ENCODE measurements at places on chromosomes 6 and 20. TPM values are rescaled to one million over a fixed set of nuclear protein-coding genes. Genes with fewer than 3 reads are reported as not detected.

The PEX3 gene
- total RNA-seq = 4.4 TPM

The BYSL gene
- total RNA-seq = 13.5 TPM

The THBS2 gene
- 8.9 TPM for total RNA-seq

The ZNF334 gene
- total RNA-seq = 13.8 TPM

The DEFB110 gene
- total RNA-seq = not detected

GRCh38 chr6:75089921-75090320 lies 115.9 kb downstream of the COL12A1 start:
- H3K27me3 ChIP-seq = no peaks in the 10 kb centered on the region
- no peaks in the 10 kb centered on the region for H3K36me3 ChIP-seq
- no peak overlapping the region for H3K27ac ChIP-seq
- DNase-seq = no peak
- no peak overlapping the region for H3K4me3 ChIP-seq

GRCh38 chr20:59668926-59669850 lies 64.8 kb downstream of the PHACTR3 start:
- no peaks in the 10 kb centered on the region for H3K36me3 ChIP-seq
- no peaks in the 10 kb centered on the region for H3K27me3 ChIP-seq
- no peaks in the 10 kb centered on the region for H3K4me1 ChIP-seq
- H3K27ac ChIP-seq = no peak overlapping the region
- DNase-seq = no peak

GRCh38 chr20:12715371-12715770 lies 293.4 kb upstream of the SPTLC3 start:
- no peak overlapping the region for H3K4me3 ChIP-seq
- no peaks in the 10 kb centered on the region for H3K4me1 ChIP-seq
- no peaks in the 10 kb centered on the region for H3K36me3 ChIP-seq
- DNase-seq = no peak
- no peak overlapping the region for H3K27ac ChIP-seq

DNA sequence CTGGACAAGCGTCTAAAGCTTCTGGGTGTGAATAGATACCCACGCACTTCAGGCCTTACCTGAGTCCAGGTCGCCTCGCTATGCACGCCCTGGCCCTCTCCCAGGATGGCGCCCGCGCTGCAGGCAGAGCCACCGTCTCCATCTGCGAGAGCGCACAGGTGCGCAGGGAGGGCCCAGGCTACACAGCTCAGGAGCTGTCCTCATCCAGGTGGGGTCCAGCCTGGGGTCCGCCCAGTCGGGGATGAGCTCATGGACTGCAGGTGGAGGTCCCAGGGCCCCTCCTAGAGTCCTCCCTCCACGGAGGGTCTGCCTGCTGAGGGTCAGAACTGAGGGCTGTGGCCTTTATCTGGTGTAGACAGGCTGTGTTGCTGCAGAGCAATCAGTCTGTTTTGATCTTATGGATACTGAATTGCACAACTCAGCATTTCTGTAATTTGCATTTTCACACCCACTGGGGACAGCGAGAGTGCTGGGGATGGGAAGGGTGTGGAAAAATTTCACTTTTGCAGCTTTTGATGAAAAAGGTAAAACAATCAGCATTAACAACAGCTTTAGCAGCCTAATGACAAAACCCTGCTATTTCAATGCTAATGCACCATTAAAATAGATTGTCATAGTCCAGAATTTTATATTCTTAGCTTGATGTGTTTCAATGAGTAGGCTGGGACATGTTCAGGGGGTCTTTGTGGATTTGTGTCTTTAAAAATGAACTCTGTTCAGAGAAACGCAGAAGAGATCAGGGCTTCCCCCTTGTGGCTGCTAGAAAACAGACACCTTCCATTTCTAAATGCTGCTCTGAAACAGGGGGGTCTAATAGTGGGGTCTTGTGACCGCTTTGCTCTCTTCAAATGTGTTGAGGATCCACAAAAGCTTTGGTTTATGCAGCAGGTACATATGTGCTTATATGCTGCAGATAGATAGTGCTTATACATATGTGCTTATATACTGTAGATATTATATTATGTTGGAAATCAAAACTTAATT lies 77.8 kb upstream of the PHACTR3 start:
- no peaks in the 10 kb centered on the region for H3K27me3 ChIP-seq
- H3K4me1 ChIP-seq = no peaks in the 10 kb centered on the region
- H3K4me3 ChIP-seq = no peak overlapping the region
- no peak for DNase-seq

DNA sequence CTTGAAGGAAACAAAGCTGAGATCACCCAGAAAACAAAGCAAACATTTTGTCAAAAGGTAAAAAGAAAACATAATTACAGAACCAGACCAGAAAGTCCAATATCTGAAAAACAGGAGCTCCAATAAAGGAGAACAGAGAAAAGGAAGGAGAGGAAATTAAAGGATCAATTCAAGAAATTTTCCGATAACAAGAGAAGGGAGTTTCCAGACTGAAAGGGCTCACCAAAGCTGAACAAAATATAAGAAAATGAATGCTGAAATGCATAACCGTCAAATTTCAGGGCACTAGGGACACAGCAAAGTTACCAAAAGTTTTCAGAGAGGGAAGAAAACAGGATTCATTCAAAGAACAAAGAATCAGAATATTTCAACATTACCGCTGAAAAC lies 23.9 kb downstream of the ILRUN start:
- H3K27me3 ChIP-seq = no peaks in the 10 kb centered on the region
- no peaks in the 10 kb centered on the region for H3K36me3 ChIP-seq
- peaks cover 44% of the 10 kb centered on the region for H3K4me1 ChIP-seq
- no peak overlapping the region for H3K27ac ChIP-seq
- H3K4me3 ChIP-seq = no peak overlapping the region
- DNase-seq = no peak

GRCh38 chr6:149834513-149835481 lies 29.4 kb downstream of the LRP11 start:
- H3K4me3 ChIP-seq = no peak overlapping the region
- peaks cover under 1% of the 10 kb centered on the region for H3K4me1 ChIP-seq
- H3K36me3 ChIP-seq = peaks cover 6% of the 10 kb centered on the region
- H3K27me3 ChIP-seq = no peaks in the 10 kb centered on the region
- peak; percentile 57 for DNase-seq

- H3K36me3 ChIP-seq = no peaks in the 10 kb centered on the region
- peak; percentile 18 for DNase-seq
- H3K27me3 ChIP-seq = no peaks in the 10 kb centered on the region
- H3K27ac ChIP-seq = no peak overlapping the region
- peaks cover 14% of the 10 kb centered on the region for H3K4me1 ChIP-seq
These were observed 29.4 kb downstream of the GLO1 start for GRCh38 chr6:38673397-38674165.

- peaks cover 12% of the 10 kb centered on the region for H3K4me1 ChIP-seq
- no peaks in the 10 kb centered on the region for H3K27me3 ChIP-seq
- H3K36me3 ChIP-seq = no peaks in the 10 kb centered on the region
- H3K27ac ChIP-seq = no peak overlapping the region
- H3K4me3 ChIP-seq = no peak overlapping the region
- no peak for DNase-seq
These were observed 19.1 kb upstream of the TFB1M start for GRCh38 chr6:155333414-155333813.

DNA sequence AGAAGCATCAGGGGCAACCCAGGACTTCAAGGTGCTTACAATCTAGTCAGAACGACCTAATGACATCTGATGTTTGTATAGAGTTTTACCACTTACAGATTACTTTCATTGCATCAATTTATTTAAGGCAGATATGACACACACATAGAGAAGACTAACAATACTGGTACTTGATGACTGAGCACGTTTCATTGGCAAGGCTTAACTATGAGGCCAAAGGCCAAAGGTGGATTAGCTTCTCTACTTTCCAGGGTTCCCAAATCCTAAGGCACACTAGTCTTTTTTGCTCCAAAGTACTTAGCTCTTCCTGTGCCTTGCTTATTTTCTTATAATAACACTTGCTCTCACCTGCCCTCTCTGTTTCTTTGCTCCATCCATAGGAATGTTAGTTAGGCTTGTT lies 406.2 kb downstream of the ZFAND3 start:
- H3K36me3 ChIP-seq = no peaks in the 10 kb centered on the region
- H3K27ac ChIP-seq = no peak overlapping the region
- no peak for DNase-seq
- no peaks in the 10 kb centered on the region for H3K4me1 ChIP-seq
- H3K27me3 ChIP-seq = no peaks in the 10 kb centered on the region
- H3K4me3 ChIP-seq = no peak overlapping the region

- H3K27me3 ChIP-seq = no peaks in the 10 kb centered on the region
- no peaks in the 10 kb centered on the region for H3K36me3 ChIP-seq
- DNase-seq = peak; percentile 67
- H3K27ac ChIP-seq = no peak overlapping the region
These were observed 6.5 kb upstream of the SLC24A3 start for GRCh38 chr20:19205981-19206396.

DNA sequence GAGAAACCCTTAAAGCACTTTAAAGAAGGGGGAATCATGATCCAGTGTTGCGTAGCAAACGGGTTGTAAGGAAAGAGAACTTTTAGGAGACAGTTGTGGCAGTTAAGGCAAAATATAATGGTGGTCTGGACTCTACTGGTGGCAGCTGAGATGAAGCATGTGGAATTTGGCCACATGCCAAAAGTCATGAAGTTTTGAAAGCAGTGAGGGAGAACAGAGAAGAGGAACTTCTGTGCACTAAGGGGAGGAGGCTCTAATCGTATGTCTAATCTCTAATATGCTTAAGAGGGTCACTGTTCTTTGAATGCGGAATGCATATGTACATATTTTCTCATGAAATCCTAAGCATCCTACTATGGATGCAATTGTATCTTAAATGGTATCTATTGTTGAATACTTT lies 91.5 kb downstream of the RIMS1 start:
- H3K27ac ChIP-seq = no peak overlapping the region
- no peaks in the 10 kb centered on the region for H3K27me3 ChIP-seq
- H3K36me3 ChIP-seq = no peaks in the 10 kb centered on the region
- H3K4me3 ChIP-seq = no peak overlapping the region

DNA sequence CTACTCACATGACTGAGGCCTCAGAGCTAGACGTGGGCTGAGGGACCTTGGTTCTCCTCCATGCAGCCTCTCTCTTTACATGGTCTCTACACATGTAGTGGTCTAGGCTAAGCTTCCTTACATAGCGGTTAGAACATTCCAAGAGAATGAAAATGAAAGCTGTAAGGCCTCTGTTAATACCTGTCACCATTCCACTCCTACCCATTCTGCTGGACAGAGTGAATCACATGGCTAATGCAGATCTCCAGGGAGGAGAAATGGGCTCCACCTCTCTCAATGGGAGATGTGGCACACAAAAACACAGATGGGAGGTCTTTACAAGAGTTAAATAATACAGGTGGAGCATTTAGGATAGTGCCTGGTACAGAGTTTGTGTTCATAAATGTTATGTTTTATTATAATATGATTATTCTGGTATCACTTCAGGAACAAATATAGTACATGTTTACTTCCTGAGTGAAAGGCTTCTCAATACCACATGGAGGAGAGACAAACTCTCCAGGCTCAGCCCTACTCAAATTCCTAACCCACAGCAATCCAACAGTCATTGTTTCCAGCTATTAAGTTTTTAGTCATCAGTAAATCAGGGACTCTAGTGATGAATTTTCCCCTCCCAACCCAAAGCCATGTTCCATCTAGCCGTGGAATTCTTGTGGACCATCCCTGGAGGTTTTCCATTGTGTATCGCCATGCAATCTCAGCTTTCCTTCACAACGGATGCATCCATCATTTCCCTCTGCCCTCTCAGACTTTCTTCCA lies 57.9 kb downstream of the ISM1 start:
- no peaks in the 10 kb centered on the region for H3K27me3 ChIP-seq
- DNase-seq = no peak
- H3K27ac ChIP-seq = no peak overlapping the region
